ENCODE measurements at places on chromosomes 3 and 15. TPM values are rescaled to one million over a fixed set of nuclear protein-coding genes. Genes with fewer than 3 reads are reported as not detected.
A peak's percentile ranks its signal among the peaks of the same experiment; 100 is the strongest.

Gene LPCAT4
- 108 TPM for total RNA-seq

Gene TLR9
- 3.0 TPM for total RNA-seq

DNA sequence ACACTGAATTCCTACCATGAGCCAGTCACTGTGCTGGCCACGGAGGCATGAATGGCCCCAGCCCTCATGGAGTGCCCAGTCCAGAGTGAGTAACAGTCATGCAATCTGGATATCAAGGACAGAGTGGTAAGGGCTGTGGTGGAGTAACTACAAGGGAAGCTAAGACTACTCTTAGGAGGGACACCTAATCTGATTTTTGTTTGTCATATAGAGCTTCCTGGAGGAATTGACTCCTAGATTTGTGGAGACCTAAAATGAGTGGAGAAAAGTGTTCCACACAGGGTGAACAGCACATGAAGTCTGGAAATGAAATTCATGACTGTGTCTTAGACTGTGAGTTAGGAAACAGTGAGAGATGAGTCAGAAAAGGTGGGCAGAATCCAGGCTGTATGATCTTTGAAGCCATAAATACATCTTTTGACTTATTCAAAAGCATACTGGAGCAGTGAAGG lies 219.9 kb downstream of the NFKBIZ start:
- H3K27me3 ChIP-seq, result no peaks in the 10 kb centered on the region
- no peak for DNase-seq
- H3K36me3 ChIP-seq, result no peaks in the 10 kb centered on the region
- H3K4me3 ChIP-seq, result no peak overlapping the region
- no peak overlapping the region for H3K27ac ChIP-seq
- no peaks in the 10 kb centered on the region for H3K4me1 ChIP-seq

DNA sequence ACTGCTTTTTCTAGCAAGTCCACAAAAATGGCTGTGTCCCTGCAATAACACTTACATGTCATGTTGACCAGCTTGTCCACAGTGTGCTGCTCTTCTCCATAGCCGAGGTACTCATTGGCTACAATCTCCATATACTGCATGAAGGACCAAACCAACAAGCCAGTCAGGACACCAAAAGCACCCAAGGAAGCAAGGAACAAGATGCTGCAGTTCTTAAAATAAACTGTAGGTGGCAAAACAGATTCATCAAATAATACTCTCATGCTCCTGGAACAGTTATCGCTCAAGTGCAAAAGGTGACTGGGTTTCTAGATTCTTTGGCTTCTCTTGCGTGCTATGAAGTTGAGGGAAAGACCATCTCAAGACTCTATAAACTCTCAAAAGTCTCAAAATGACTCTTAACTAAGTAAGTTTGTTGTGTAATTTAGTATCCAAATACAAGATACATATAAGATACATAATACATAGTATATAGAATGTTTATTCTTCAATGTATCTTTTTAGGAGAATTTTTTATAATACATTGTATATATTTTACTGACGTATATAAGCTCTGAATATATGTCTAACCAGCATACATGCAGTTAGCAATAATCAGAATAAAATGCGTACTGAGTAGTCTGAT lies 57.0 kb downstream of the NEK10 start:
- H3K4me1 ChIP-seq, result no peaks in the 10 kb centered on the region
- H3K36me3 ChIP-seq, result no peaks in the 10 kb centered on the region
- H3K27ac ChIP-seq, result no peak overlapping the region
- no peak for DNase-seq

Gene ROPN1
- total RNA-seq, result not detected

Gene RASGRP1
- 125 TPM for total RNA-seq

DNA sequence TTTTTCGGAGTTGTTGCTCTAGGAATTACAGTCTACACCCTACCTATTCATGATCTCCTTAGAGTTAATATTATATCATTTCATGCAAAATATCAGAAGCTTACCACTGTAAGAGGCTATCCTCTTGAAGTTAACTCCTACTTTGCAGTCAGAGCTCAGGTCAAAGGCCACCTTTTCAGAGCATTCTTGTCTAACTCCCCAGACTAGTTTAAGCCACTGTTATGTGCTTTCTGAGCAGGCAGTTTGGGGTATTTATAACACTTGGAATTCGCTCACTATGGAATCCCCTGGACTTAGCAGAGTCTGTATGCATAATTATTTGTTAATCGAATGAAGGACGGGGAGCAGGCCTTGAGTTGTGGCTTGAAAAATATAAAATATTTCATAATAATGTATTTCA lies 21.7 kb downstream of the MED12L start:
- H3K27me3 ChIP-seq, result no peaks in the 10 kb centered on the region
- H3K27ac ChIP-seq, result no peak overlapping the region
- no peaks in the 10 kb centered on the region for H3K4me1 ChIP-seq
- no peak for DNase-seq
- H3K4me3 ChIP-seq, result no peak overlapping the region

GRCh38 chr3:156161172-156161571 lies 40.8 kb downstream of the KCNAB1 start:
- H3K4me3 ChIP-seq, result no peak overlapping the region
- no peak overlapping the region for H3K27ac ChIP-seq
- H3K4me1 ChIP-seq, result peaks cover 26% of the 10 kb centered on the region
- peak; percentile 61 for DNase-seq

DNA sequence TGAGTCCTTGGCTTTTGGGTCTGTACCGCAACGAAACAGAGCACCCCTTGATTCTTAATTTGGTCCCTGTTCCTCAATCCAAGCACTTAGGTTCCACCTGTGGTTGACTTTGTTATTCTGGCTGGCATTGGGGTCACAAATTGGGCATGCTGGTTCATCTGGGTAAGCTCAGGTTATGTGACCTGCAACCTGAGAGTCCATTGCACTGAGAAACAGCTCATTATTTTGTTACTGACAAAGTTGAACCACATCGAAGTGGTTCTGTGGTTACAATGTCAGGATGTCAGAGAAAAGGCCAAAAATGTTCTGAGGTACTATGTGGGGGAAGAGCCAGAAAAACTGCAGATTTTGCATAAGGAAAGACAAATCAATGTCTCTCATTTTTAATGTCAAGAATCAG lies 74.2 kb downstream of the ZNF621 start:
- H3K4me1 ChIP-seq, result no peaks in the 10 kb centered on the region
- no peaks in the 10 kb centered on the region for H3K36me3 ChIP-seq
- no peak overlapping the region for H3K4me3 ChIP-seq
- no peak overlapping the region for H3K27ac ChIP-seq
- no peak for DNase-seq

DNA sequence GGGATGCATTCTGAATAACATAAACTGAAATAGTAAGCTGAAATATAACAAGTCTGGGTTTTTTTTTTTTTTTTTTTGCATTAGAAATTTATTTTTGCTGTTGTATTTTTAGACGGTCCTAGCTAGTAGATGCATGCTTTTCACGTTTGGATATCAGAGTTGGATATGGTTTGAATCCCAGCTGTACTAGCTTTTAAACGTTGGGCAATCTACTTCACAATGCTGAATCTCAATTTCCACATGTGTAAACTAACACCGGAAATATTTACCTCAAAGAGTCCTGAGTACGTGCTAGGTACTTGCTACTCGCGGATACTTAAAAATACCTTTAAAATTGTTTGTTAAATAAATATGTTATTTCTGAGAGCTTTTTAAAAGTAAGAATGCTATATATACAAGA lies 139.8 kb downstream of the BBX start:
- no peak overlapping the region for H3K27ac ChIP-seq
- no peaks in the 10 kb centered on the region for H3K36me3 ChIP-seq
- DNase-seq, result no peak

DNA sequence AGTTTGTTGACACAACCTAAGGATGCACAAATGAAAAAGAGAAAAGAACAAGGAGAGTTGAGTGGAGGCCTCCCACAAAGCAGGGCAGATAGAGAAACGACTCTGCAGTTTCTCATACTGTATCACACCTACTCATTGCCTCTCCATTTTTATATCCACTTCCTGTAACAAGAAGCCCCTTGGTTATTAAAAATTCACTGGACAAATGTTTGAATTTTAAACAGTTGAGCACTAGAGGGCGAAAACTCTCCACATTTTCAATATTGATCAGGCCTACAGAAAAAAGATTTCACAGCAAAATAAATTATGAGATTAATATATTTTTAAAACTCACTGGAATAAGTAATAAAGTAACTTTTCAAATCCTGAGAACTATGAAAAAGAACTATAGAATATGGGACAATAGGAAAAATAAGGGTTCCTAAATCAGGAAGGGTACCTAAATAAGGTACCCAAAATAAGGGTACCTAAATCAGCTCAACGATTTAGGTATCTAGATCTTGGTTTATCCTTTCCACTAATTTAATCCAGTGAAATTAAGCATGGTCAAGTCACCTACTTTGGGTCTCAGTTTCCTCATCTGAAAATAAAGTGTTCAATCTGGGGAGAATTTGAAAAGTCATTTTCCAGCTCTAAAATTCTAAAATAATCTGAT lies 47.0 kb upstream of the PPIB start:
- H3K27me3 ChIP-seq, result no peaks in the 10 kb centered on the region
- no peaks in the 10 kb centered on the region for H3K4me1 ChIP-seq
- peak; percentile 11 for DNase-seq
- H3K36me3 ChIP-seq, result no peaks in the 10 kb centered on the region
- no peak overlapping the region for H3K27ac ChIP-seq
- H3K4me3 ChIP-seq, result no peak overlapping the region

GRCh38 chr3:123126653-123127052 lies 59.8 kb downstream of the PDIA5 start:
- DNase-seq, result no peak
- H3K36me3 ChIP-seq, result peaks cover 3% of the 10 kb centered on the region
- H3K27ac ChIP-seq, result no peak overlapping the region
- no peaks in the 10 kb centered on the region for H3K4me1 ChIP-seq

DNA sequence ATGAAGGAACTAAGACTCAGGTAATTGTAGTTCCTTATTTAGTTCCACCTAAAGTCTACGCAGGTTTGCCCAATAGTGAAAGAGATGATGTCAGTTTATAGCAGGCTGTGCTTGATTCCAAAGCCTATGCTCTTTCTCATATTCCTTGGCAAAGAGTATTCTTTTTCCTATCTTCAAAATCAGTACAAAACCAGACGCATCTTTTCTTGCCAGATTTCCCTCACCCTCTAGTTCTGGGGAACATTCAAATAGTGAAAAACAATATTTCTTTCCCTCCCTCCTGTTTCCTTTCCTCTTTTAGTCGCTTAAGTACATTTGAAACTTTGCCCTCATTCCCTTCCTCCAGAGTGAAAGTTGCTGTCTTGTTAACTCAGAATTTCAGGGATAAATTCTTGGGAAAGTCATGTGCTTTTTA lies 134.6 kb upstream of the PDZRN3 start:
- no peaks in the 10 kb centered on the region for H3K27me3 ChIP-seq
- H3K36me3 ChIP-seq, result no peaks in the 10 kb centered on the region

DNA sequence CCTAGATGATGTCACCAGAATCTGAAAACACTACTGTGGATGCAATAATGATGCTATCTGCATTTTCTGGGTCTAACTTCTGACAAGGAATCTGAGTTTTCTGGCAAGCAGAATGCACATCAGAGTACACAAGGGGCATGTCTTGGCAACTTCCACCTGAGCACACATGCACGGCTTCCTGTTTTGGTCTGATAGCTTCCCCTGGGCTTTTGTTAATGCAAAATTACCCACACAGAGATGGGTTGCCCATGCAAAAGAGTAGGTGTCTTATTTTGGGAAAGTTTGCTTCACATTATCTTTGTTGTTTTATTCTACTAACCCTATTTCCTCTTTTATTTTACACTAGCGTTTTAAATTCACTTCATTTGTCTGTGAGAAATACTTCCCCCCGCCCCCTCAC lies 74.2 kb upstream of the SATB1 start:
- no peak overlapping the region for H3K27ac ChIP-seq
- peak; percentile 31 for DNase-seq
- H3K36me3 ChIP-seq, result no peaks in the 10 kb centered on the region
- H3K4me1 ChIP-seq, result peaks cover 23% of the 10 kb centered on the region
- no peak overlapping the region for H3K4me3 ChIP-seq

Gene GRM2
- total RNA-seq, result 1.9 TPM

GRCh38 chr3:42667523-42668412 lies 14.3 kb downstream of the ZBTB47 start:
- H3K4me3 ChIP-seq, result no peak overlapping the region
- no peak overlapping the region for H3K27ac ChIP-seq
- DNase-seq, result no peak

DNA sequence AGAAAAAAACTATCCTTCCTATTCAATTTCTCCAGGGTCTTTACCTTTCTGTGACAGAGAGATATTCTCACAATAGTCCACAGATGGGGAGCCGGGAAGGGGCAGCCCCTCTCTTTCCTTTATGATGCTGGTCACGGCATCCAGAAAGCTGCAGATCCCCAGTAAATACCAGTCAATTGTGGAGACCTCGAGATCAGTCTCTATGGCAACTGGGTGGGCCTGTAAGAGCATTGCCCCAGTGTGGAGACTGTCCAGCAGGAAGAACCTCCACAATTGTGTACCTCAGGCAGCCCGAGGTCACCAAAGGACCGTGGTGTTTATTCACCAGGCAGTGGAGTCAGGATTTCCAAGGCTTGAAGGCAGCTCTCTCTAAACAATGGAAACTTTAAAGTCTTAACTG lies 291.2 kb downstream of the NTRK3 start:
- no peak overlapping the region for H3K27ac ChIP-seq
- H3K4me3 ChIP-seq, result no peak overlapping the region
- no peaks in the 10 kb centered on the region for H3K27me3 ChIP-seq
- no peaks in the 10 kb centered on the region for H3K36me3 ChIP-seq
- H3K4me1 ChIP-seq, result no peaks in the 10 kb centered on the region

- DNase-seq, result peak; percentile 69
- H3K27ac ChIP-seq, result no peak overlapping the region
- H3K4me1 ChIP-seq, result peaks cover 20% of the 10 kb centered on the region
- peak overlapping the region; percentile 29 for H3K4me3 ChIP-seq
- no peaks in the 10 kb centered on the region for H3K27me3 ChIP-seq
- no peaks in the 10 kb centered on the region for H3K36me3 ChIP-seq
Observed at GRCh38 chr15:50876989-50877360, 31.5 kb upstream of the AP4E1 start.

GRCh38 chr3:43865887-43866528 lies 175.3 kb downstream of the ABHD5 start:
- H3K27ac ChIP-seq, result no peak overlapping the region
- no peak overlapping the region for H3K4me3 ChIP-seq
- no peaks in the 10 kb centered on the region for H3K4me1 ChIP-seq

DNA sequence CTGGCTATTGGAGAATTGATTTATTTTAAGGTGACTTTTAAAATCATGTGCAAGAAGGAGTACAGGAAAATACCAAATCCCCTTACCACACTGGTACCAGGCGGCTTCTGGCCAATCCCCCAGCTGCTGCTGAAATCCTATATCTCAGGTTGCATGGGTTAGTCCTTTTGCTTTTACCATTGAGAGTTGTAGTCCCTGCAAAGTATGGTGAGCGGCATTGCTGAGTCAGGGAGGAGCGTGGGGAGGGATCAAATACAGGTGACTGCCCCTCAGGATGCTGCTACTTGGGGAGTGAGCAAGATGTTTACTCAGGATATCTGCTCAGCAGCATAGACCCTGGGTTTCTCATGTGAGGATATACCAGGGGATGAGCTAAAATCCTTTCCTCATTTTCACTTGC lies 131.9 kb upstream of the STAC start:
- no peak overlapping the region for H3K4me3 ChIP-seq
- H3K27me3 ChIP-seq, result no peaks in the 10 kb centered on the region
- H3K27ac ChIP-seq, result no peak overlapping the region
- no peak for DNase-seq
- no peaks in the 10 kb centered on the region for H3K36me3 ChIP-seq
- H3K4me1 ChIP-seq, result no peaks in the 10 kb centered on the region

Gene HDC
- total RNA-seq, result not detected

GRCh38 chr3:134652409-134652831 lies 1.6 kb upstream of the KY start:
- no peaks in the 10 kb centered on the region for H3K27me3 ChIP-seq
- H3K27ac ChIP-seq, result no peak overlapping the region
- H3K4me3 ChIP-seq, result no peak overlapping the region
- no peak for DNase-seq
- H3K36me3 ChIP-seq, result no peaks in the 10 kb centered on the region

GRCh38 chr3:9399337-9399703 lies 1.9 kb downstream of the SETD5 start:
- no peak for DNase-seq
- H3K4me3 ChIP-seq, result peak overlapping the region; percentile 90
- peak overlapping the region; percentile 98 for H3K27ac ChIP-seq
